ENCODE measurements at places on chromosomes 5 and 9.

DNA sequence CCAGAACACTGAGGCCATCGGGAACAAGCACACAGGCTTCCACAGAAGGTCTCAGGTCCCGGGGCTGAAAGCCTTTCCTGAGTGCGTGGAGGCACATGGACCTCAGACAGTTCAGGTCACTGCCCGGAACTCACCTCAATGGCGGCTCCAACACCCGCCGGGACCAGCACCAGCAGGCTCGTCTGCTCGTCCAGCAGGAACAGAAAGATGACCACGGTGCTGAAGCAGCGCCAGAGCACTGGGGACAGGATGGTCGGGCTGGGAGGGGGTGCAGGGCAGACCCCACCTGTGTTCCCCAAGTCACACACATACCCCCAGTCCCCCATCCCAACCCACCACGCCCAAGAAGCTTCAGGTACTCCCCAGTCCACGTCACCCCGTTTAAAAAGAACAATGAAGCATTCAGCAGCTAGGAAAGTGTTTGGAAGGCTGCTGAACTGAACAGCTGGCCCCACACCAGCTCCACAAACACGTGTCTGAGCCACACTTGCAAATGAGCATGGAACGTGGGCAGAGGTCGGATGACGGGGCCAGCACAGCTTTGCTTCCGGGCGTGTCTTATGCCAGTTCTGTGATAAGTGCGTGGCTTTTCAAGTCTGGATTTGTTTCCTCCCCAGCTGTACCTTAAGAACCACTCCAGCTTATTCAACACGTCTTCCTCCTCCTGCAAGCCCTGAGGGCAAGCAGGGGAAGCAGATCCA is 14.6 kb downstream of the CLPTM1L start:
- DNase-seq, result no peak

- no peak for DNase-seq
These were observed 90.2 kb upstream of the ICE1 start for GRCh38 chr5:5332287-5332686.

- DNase-seq, result no peak
These were observed 277.2 kb upstream of the CDH9 start for GRCh38 chr5:27315363-27316270.

DNA sequence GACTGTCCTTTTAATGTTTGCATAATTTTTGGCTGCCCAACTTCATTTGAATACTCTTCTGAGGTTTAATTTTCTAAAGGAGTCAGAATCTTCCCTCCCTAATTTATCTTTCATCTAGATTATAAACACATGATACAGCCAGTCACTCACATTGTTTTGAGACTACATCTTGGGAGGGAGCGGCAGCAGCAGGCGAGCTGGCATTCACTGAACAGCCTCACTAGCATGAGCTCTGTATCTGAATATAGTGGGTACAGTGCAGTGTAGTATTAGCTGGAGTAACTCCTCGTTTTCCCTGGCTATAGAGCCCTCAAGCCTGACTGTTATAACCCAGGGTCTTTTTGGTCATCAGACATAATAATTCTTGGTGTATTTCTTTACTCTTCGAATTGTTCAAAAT is 969.2 kb upstream of the COX7C start:
- DNase-seq, result no peak

DNA sequence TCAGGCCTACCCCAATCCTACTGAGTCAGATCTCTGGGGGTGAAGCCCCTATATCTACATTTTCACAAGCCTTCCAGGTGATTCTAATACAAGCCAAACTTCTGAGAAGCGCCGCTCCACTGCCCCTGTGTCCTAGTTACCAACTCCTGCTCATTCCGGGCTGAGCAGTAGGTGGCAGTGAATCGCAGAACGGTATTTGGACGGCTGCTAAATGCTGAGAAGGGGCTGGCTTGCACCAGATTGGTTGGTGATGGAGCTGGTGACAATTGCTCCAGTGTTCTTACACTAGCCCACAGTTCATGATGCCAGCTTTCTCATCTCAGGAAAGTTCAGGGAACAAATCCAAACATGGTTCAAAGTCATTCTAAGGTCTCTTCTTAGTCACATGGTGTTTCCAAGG is 31.1 kb upstream of the FGF1 start:
- DNase-seq, result peak; percentile 31

- DNase-seq, result peak; percentile 31
These were observed 201.2 kb downstream of the TARS1 start for GRCh38 chr5:33641744-33642505.

DNA sequence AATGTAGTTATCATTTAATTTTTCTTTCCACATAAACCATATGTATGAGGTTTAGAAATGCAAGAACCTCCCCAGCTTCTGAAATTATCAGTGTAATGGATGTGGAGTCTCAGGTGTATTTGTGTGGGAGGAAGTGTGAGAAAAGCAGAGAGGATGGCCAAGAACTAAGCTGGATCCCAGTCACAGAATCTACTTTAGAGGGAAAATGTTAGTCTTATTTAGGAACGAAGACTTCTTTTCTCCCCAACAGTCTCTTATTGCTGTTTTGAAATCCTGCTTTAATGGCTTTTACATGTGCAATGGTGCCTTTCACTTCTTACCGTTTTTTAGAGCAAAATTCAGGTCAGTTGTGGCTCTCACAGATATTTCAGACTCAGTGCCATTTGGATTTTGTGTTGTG is 3.0 kb downstream of the EQTN start:
- DNase-seq, result no peak

DNA sequence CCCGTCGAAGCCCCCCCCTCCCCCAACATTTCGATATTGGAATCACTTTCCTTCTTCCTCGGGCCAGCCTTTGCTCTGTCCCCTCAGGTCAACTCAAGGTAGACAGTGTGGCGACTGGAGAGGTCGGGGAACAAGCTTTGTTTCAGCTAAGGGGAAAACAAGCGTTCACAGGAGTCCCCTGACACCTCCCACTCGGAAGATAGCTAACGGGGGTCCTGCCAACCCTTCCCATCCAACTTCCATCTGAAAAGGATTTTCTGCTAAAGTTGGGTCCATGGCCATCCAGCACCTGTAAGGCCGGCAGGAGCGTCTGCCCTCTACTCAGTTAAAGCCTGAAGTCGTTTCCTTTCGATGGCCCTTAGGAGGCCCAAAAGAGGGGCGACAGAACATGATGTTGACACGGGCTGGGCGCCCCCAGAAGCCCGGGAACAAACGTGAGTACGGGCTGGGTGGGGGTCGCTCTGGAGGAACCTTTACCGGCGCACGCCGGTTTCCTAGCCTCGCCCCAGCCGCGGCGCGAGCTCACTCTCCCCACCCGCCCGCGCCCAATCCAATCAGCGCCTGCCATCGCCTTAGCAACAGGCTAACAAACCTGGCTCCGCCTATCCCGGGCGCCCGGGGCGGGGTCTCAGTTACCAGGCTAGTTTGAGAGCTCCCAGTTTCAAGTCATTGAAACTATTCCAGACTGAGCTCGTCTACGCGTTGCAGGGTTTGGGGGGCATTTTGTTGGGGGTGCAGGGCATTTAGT is 2.5 kb downstream of the ARRDC3 start:
- DNase-seq, result peak; percentile 94

DNA sequence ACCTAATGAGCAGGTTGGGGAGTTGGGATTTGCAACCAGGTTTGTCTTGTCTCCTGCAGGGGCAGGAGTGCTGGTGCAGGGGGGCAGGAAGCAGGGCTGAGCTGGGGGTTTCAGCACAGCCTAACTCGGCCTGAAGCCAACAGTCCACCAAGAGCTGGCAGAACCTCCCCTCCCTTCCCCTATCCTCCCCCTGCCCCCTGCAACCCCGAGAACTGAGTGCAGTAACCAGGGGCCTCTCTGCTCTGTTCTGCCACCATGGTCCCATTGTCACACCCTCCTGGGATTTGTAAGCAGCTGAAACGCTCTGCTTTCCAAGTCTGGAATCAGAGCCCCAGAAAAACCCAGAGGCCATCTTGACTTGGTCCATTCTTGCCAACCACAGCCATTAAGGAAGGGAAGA is 72.9 kb downstream of the ARHGEF37 start:
- DNase-seq, result no peak

DNA sequence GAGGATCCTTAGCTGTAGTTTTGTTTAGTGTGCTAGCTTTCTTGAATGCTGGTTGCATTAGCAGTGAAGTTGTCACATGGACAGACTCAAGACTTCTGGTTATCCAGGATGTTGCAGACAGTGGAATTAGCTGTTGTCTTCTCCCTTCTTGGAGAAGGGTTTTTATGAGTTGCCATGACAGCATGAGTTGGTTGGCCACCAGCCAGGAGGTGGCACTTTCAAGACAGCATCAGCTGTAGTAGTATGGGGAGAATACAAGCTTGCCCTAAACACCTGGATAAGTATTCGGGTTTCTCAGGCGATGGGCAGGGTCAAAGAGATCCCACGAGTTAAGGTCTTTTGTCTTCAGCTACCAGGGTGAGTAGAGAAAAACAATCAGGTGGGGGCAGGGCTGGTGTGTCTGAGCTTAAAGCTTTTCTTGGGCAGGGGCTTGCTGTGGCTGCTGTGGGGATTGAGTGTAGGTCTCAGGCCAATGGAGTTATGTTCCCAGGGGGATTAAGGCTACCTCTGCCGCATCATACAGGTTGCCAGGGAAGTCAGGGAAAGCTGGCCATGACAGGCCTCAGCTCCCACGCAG is 7.7 kb upstream of the C5orf47 start:
- no peak for DNase-seq

- DNase-seq, result no peak
These were observed 17.2 kb upstream of the NFIB start for GRCh38 chr9:14331120-14331519.

GRCh38 chr5:177234841-177235240 is 68.7 kb downstream of the RAB24 start:
- no peak for DNase-seq

- no peak for DNase-seq
These were observed 117.9 kb upstream of the KCNN2 start for GRCh38 chr5:114243972-114244317.

DNA sequence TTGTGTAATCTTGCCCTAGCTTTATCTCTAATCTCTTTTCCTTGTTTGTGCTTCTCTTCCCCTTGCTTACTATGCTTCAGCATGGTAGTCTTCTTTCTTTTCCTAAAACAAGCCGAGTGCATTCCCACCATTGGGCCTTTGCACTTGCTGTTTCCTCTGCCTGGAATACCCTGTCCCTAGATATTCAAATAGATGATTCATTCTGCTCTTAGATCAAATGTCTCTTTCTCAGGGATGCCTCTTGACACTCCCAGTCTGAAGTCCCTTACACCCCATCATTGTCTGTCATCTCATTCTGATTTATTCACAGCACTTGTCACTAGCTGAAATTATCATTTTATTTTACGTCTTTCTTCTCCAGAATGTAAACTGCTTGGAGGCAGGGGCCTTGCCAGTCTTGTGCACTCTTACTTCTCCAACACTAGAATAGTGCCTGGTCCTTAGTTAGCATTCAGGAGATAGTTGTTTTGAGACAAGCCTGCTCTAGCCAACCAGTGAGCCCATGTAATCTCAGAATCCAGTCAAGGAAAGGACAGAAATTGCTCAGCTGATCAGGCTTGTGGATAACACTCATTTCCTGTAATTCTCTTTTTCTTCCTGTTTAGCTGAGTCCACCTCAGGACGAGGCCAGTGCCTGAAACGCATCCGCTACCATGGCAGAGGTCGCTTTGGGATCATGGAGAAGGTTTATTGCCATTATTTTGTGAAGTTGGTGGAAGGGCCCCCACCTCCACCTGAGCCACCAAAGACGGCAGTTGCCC is 25.4 kb downstream of the MRPL22 start:
- DNase-seq, result no peak

DNA sequence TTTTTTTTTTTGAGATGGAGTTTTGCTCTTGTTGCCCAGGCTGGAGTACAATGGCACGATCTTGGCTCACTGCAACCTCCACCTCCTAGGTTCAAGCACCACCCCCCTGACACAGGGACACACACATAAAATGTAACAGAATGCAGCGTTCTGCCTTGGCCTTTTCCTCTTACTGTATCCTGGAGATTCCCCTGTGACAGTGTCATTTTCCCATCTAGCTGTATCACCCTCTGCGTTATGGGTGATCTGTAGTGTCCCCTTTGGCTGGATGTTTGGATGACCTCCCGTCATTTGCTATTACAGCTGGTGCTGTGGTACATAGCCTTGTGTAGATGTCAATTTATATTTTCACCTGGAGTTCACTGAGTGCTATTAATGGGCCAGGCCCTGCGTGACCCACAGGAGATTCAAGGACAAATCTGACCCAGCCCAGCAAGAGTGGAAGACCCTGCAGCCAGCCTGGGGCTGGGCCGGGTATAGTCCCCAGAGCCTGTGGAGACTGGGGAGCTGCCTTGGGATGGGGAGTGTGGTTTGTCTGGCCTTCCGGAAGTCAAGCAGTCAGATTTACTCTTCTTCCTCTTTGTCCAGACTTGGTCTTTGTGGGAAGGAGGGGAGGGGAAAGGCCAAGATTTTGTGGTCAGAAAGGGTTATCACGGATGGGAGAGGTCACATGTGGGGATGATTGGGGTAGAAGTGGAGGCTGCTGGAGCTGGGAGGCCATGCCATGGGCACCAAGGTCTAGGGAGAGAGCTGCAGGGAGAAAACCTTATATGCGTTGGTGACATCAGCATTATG is 43.6 kb downstream of the ERGIC1 start:
- no peak for DNase-seq

DNA sequence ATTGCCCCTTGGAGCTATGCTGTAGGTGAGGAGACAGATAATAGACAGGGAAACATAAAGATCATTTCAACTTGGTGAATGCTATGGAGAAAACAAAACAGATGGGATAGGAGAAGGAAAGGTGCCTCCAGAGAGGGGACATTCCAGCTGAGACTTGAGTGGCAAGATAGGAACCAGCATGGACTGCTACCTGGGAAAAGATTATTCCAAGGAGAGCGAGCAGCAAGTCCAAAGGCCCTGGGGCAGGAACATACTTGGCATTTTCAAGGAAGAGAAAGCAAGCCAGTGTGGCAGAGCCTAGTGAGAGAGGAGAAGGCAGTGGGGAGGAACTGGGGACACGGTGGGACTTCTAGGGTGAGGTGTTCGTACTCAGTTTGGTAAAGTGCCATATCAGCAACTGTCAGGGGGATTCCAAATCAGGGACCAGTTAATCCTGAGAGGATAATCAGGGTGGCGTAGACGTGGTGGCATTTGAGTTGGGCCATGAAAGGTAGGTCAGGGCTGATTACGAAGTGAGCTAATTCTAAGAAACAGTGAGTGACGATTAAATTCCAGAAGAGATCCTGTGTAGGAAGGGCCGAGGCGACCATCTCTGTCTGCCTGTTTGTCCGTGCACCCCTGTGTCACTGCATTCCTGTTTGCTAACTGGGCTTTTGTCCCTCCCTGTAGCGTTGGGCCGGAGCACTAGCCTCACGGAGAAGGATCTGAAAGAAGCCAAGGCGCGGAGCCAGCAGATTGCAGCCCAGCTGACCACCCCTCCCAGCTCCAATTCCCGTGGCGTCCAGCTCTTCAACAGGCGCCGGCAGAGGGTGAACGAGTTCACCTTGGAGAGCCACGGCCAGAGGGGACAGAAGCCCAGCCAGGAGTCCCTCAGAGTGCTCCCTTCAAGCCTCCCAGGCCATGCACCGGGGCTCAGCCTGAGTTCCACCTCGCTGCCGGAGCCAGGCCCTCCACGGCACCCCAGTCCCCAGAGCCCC is 7.1 kb downstream of the SYNPO start:
- no peak for DNase-seq

GRCh38 chr5:56607074-56607473 is 208.3 kb upstream of the MAP3K1 start:
- no peak for DNase-seq

Data from PC-9 (cell line).